EH (cell line): ENCODE measurements at places on chromosomes 6 and 20.

DNA sequence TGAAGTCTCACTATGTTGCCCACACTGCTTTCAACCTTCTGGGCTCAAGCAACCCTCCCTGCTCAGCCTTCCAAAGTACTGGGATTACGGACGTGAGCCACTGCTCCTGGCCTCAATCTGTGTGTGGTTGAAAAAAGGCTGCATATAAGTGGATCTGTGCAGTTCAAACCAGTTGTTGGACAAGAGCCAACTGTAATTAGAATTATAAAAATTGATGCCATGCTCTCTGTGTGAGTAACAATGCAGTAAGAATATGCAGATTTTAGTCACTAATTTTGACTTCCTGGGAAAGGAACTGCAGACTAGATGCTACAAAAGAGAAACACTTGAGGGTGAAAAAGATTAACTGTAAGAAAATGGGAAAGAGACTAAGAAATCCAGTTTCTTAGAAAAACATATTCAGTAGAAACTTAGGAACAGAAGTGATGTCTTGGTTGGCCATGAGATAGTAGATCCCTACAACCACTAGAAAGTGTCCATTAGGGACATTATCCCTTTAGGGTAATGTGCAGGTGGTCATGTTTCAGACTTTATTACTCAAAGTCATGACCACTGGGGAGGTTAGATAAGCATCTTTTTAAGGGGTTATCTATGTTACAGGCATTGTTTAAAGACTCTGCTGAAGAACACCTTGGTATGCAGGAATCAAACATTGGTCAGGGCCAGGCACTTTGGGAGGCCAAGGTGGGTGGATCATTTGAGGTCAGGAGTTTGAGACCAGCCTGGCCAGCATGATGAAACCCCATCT is 26.3 kb downstream of the ITCH start:
- peak; percentile 61 for DNase-seq

DNA sequence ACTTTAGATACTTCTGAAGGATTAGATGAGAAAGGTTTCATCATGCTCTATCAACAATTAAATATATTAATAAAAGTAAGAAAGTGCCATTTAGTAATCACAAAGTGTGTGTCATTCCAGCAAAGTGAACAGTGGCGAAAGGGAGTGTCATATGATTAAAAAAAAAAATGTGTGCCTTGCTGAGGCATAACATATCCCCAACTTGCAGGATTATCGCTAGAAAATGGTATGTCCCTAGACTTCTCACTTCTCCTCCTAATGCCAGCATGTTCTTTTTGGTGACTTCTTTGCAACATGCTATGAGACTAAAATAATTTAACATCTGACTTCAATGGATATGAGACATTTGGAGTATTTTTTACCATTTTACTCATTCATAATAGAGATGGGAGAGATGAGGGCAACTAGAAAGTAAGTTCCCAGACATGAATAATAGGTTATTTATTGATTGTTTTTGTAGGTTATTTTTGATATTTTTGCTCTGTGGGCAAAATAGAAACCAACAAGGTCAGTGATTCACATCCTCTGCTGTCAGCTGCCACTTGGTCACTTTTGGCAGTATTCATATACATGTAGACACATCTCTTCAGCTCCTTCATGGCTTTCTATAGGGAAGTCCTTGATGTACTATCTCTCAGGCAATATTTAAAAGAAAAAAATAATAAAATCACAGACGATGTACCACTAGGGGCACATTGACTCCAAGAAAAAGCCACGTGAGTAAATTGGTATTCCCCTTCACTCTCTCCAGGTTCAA is 370.1 kb downstream of the BMP2 start:
- DNase-seq, result no peak

DNA sequence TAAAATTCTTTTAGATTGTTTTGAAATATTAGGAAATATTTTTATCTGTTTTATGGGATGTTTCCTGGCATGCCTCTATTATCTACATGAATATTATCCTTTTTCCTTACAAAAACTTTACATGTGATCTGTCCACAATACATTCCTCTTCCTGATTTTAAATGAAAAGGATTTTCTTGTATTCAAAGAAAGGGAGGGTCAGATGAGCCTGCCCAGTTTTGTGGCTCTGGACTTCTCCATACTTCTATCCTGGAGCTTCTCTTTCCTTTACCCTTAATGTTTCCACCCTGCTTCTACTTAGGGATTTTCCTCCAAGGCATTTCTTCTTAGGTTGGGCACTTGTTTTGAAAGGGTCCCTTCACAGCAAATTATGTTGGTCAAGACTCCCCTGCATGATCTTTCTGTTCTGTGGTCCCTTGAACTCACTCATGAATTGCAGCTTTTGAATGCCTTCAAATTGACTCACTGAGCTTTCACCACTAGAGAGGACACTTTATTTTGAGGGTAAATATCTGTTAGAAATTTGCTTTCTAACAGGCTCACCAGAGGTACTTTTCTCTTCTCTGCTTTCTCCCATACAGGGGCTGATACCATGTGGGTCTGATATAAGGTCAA is 104.9 kb downstream of the CENPW start:
- DNase-seq, result peak; percentile 3

- DNase-seq, result peak; percentile 9
These were observed 37.8 kb downstream of the HCRTR2 start for GRCh38 chr6:55212156-55212555.

DNA sequence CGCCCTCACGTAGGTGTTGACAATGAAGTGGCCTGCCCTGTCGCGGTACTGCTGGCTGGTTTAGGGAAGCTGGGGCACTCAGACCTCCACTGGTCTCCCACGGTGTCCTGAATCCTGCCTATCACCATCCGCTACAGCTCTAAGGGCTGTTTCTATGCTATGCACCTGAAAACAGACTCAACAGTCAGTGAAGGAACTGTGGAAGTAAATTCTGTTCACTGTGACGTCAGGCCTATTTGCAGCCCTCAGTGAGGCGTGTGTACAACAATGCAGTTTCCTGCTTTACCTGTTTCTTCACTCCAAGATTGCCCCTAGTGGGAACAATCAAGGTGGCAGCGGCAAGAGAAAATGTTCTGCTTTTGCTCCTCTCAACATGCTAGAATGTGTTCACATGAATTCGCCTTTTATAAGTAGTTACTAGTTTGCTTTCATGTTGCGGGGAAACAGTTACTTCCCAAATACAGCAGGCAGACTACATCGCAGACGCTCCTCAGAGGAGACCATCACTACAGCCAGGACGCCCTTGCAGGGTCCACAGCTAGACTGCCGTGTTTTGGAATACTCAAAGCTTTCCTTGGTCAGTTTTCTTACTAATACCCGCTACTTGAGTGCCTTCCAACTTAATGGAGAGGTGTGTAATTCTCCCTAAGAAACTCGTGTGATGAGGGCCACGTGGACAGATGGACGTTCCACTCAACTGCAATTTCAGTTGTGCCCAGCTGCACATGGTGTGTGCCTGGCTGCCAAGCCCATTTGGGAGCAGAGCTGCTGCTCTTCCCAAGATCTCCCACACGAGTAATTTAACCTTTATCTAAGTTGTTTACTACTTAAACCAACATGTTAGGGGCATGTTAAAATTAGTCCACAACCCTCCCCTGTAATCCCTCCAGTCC is 25.4 kb downstream of the DIDO1 start:
- no peak for DNase-seq

DNA sequence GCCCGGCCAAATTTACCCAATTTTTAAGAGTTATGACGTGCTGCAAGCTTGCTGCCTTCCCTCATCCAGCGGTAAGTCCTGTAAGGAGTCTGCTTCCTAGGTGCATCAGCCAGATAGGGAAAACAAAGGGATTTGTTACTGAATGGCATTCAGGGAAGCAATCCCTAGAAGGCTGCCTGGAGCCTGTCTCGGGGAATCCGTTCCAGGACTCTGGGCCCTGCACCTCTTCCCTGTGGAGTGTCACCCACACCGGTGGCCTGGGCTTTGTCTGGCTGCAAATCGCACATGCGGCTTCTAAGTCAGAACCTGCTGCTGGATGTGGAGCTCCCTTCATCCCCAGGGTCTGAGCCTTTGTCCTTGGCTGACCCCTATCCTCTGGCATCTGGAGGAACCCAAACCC is 7.0 kb downstream of the MYT1 start:
- no peak for DNase-seq

DNA sequence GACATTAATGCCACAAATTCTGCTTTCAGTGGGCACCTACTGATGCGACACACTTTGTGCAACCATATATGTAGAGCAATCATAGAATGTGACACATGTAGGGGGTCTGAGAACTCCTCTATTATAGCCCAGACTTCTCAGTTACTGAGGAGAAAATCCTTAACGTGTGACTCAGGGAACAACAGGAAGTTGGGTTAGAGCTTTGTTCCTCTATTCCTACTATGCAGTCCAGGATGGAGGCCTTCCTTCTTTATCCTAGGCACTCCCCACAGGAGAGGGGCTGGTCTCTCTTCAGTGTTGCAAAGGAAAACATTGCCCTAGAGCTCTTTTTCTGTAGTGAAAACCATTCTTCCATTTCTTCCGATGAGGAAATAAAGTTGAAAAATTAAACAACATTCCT is 39.6 kb upstream of the RCAN2 start:
- no peak for DNase-seq

- no peak for DNase-seq
These were observed 60.6 kb downstream of the RIPOR3 start for GRCh38 chr20:50630578-50631263.

GRCh38 chr6:75735491-75736186 is 13.4 kb upstream of the MYO6 start:
- DNase-seq, result peak; percentile 57

GRCh38 chr6:43985329-43985728 is 141.9 kb downstream of the MRPL14 start:
- DNase-seq, result no peak

DNA sequence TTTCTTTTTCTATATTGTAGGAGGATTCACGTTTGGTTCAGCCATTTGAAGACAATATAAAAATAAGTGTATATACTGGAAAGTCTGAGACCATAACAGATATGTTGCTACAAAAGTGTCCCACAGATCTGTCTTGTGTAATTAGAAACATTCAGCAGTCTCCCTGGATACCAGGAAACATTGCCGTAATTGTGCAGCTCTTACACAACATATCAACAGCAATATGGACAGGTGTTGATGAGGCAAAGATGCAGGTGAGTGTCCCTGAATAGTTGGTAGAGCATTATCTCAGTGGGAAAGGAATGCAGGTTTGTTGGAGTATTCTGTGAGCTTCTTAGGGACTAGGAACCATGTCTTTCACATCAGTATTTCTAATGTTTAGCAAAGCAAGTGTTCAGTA is 18.3 kb upstream of the ADGRF4 start:
- no peak for DNase-seq

GRCh38 chr6:12028213-12028612 is 16.1 kb downstream of the HIVEP1 start:
- DNase-seq, result no peak

GRCh38 chr6:128569732-128570679 is 49.6 kb upstream of the PTPRK start:
- DNase-seq, result peak; percentile 97

DNA sequence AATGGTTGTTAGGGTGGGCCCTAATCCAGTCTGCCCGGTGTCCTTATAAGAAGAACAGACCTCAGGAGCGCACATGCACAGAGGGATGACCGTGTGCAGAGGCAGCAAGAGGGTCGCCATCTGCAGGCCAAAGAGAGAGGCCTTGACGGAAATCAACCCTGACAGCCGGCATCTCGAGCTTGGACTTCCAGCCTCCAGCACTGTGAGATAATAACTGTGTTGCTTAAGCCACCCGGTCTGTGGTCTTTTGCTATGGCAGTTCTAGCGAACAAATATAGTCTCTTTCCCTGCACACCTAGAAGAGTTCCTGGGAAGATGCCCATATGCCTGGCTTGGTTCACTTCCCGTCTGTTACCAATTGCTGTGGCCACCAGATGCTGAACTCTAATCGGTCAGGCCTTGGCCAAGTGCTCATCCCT is 35.3 kb upstream of the PTGIS start:
- peak; percentile 87 for DNase-seq

DNA sequence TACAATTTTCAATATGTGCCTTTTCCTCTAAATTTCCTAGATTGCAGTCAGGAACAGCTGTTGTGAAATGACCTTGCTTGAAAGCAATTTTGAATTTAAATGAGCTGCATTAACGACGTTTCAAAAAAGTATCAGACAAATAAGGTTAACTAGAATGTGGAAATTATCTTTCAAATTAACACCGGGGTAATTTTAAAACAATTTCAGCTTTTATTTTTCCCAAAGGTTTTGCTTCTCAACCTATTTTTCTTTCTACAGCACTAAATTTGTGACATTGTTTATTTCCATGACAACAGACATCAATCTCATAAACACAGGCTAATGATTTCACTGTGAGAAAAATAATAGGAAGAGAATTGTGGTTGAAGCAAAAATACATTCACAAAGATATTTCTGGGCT is 38.5 kb downstream of the COL12A1 start:
- DNase-seq, result peak; percentile 32

GRCh38 chr20:1588533-1589460 is 31.0 kb downstream of the SIRPB1 start:
- DNase-seq, result no peak

GRCh38 chr6:144583614-144583954 is 298.4 kb downstream of the UTRN start:
- DNase-seq, result no peak

- peak; percentile 26 for DNase-seq
These were observed 37.1 kb upstream of the B4GALT5 start for GRCh38 chr20:49750611-49751396.

DNA sequence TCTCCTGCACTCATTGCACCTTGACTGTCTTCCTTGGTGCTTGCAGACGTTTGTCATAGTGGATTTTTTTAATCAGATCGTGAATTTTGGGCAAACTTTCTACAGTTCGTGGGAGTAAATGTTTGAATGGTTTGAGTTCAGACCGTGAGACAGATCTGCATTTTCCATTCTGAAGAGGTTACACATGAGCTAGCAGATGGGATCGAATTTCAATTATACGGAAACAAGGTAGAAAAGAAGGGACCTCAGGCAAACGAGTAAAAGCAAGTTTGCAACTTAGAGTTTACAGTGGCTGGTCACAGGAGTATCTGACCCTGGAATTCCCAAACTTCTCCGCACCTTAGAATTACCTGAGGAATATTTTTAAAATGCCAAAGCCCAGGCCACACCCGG is 17.2 kb upstream of the NCR2 start:
- DNase-seq, result no peak

DNA sequence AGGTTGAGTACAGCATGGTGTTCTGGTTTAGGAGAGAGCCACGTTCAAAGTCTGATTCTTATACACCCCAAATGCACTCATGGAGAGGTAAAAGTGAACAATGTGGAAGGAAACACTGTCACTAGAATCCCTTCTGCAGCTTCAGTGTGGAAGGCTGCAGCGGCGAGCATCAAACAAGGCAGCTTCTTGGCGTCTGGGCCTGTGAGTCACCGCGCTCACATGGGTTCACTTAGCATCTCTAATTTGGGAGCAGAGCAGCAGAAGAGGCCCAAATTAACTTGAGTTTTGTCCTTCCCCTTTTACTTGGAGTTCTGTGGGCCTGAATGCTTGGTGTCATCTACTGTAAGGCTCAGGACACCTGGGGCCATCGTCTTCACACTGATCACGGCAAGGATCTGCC is 10.9 kb upstream of the E2F1 start:
- DNase-seq, result peak; percentile 81

- no peak for DNase-seq
These were observed 53.5 kb downstream of the CARMIL1 start for GRCh38 chr6:25332655-25333071.

- no peak for DNase-seq
These were observed 77.4 kb upstream of the CEP162 start for GRCh38 chr6:84304881-84305280.
